ENCODE measurements at places on chromosomes 16 and 17.

DNA sequence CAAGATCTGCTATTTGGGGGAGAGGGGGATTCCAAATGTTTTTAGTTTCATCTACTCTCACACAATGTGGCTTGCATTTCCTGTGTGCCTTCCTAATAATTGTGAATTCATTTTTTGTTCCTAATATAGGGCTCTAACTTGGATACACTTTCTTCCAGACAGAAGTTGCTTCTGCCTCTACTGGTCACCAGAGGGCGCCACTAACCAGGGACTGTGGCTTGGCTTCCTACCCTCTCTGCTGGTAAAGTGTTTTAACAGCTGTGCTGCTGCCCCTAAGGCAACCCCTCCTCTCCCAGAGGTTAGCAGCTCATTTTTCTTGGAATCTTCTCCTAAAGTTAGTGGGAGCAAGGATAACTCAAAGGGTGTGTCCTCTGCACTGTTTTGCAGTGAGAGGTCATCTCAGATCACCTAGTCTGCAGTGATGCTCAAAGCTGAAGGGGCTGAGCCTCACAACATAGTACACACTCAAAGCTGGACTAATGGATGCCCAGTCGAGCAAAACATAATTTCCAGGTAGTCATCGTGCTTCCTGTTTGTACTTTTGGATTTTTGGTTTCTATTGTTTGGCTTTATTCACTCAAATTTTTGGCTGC is 5.0 kb upstream of the PRSS54 start:
- DNase-seq = peak; percentile 18

DNA sequence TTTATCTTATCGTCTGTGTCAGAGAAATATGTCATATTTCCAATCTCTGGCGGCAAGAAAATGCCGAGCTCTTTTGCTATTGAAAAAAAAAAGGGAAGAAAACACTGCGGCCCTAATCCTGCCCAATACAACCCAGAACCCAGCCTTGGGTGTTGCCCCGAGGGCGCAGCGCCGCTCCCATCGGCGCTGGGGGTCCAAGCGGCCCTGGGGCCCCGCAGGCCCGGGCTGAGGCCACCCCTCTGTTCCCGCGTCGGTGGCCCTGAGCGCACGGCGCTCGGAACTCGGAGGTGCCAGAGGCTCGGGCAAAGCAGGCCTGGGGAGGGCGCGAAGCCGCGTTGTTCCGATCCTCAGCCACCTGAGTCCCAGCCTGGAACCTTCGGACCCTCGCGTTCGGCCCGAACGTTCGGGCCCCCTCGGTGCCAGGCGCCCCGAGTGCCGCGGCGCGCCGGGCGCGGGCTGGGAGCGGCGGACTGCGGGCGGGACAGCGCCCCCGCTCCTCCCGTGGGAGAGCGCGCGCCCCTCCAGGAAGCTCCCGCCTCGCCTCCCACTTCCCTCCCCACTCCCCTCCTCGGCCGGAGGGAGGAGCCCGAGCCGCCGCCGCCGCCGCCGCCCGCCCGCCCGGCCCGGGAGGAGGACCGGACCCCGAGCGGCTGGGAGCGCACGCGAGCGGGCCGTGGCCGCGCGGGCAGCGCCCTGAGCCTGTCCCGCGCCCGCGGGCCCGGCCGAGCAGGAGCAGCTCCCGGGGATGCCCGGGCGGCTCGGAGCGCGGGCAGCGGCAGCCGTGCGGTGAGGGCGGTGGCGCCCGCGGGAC is at the start of gene CPNE2:
TSS of gene CPNE2 (plus strand) at position 609 of the 811 bp plus-strand sequence. CDS start 18,160 bp downstream, outside the sequence.
- peak; percentile 17 for DNase-seq

DNA sequence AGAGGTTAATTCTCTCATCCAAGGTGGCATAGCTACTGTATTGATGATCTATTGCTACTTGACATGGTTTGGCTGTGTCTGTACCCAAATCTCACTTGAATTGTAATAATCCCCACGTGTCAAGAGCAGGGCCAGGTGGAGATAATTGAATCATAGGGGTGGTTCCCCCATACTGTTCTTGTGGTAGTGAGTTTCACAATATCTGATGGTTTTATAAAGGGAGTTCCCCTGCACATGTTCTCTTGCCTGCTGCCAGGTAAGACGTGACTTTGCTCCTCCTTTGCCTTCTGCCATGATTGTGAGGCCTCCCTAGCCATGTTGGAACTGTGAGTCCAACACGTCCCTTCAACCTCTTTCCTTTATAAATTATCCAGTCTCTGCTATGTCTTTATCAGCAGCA is 22.9 kb upstream of the CPPED1 start:
- DNase-seq = no peak

GRCh38 chr16:80739523-80739922 is 64.9 kb downstream of the CDYL2 start:
- no peak for DNase-seq

GRCh38 chr16:12447556-12447955 is 356.1 kb downstream of the CPPED1 start:
- DNase-seq = no peak

DNA sequence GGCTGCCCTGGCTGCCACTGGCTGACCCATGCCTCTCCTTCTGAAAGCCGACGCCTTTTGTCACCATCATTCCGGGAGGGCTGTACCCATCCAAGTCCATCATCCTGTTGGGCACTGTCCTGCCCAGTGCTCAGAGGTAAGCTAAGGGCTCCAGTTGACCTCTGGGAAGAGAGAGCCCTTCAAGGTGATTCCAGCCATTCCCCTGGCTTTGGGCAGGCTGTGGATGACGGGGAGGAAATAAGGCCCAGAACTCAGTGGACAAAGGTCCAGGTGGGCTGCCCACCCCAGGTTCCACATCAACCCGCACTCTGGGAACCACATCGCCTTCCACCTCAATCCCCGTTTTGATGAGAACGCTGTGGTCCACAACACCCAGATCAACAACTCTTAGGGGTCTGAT is 45.8 kb downstream of the NOS2 start:
- no peak for DNase-seq

All from fibroblast of mammary gland (primary cell).